ENCODE measurements at places on chromosomes 5 and 9. TPM values are rescaled to one million over a fixed set of nuclear protein-coding genes. Genes with fewer than 3 reads are reported as not detected.

DNA sequence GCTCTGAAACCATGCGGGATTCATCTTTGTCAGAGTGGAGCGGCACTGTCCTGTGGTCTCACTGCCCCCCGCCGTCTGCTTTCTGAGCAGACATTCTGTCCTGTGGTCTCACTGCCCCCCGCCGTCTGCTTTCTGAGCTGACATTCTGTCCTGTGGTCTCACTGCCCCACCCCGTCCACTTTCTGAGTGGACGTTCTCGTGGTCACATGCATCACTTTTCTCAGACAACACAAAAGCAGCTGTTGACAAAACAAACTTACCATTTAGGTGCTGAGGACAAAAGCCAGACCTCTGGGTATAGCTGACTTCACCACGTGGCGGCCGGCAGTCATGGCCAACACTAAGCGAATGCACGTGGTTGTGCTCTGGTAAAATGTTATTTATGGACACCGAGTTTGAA lies 2.8 kb downstream of the LRRC14B start:
- peak overlapping the region; percentile 99 for H3K27ac ChIP-seq
- peak; percentile 81 for DNase-seq
- no peaks in the 10 kb centered on the region for H3K27me3 ChIP-seq

- H3K27ac ChIP-seq: no peak overlapping the region
- no peaks in the 10 kb centered on the region for H3K27me3 ChIP-seq
- DNase-seq: no peak
Measured at GRCh38 chr5:149940077-149940574, 4.5 kb downstream of the PDE6A start.

- H3K4me1 ChIP-seq: no peaks in the 10 kb centered on the region
- H3K27ac ChIP-seq: no peak overlapping the region
- no peaks in the 10 kb centered on the region for H3K36me3 ChIP-seq
- H3K4me3 ChIP-seq: no peak overlapping the region
- H3K27me3 ChIP-seq: no peaks in the 10 kb centered on the region
- DNase-seq: no peak
Measured at GRCh38 chr9:112097712-112098688, 77.1 kb downstream of the SUSD1 start.

DNA sequence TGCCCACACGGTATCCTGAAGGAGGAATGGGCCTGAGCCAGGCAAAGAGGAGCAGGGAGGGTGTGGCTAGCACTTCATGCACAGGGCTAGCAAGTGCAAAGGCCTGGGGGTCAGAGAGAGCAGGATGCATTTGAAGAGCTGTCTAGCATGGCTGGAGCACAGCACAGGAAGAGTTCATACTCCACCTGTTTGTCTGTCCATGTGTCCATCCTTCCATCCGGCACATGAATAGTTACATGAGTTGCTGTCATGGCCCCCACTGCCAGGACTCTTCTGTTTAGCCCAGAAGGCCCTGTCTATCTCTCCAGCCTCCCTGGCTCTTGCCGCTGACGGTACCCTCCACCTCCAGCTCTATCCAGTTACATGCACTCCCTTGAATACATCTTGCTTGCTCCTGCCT lies 17.1 kb downstream of the RGS3 start:
- no peak overlapping the region for H3K27ac ChIP-seq
- no peaks in the 10 kb centered on the region for H3K27me3 ChIP-seq
- H3K4me3 ChIP-seq: no peak overlapping the region
- peaks cover 41% of the 10 kb centered on the region for H3K4me1 ChIP-seq
- no peaks in the 10 kb centered on the region for H3K36me3 ChIP-seq

- no peak overlapping the region for H3K4me3 ChIP-seq
- H3K27ac ChIP-seq: no peak overlapping the region
- no peaks in the 10 kb centered on the region for H3K4me1 ChIP-seq
- no peaks in the 10 kb centered on the region for H3K27me3 ChIP-seq
Measured at GRCh38 chr5:20000416-20000815, 12.4 kb upstream of the CDH18 start.

- H3K27ac ChIP-seq: no peak overlapping the region
- H3K4me1 ChIP-seq: no peaks in the 10 kb centered on the region
- no peak overlapping the region for H3K4me3 ChIP-seq
Measured at GRCh38 chr5:125756456-125756855, 666.8 kb upstream of the GRAMD2B start.

DNA sequence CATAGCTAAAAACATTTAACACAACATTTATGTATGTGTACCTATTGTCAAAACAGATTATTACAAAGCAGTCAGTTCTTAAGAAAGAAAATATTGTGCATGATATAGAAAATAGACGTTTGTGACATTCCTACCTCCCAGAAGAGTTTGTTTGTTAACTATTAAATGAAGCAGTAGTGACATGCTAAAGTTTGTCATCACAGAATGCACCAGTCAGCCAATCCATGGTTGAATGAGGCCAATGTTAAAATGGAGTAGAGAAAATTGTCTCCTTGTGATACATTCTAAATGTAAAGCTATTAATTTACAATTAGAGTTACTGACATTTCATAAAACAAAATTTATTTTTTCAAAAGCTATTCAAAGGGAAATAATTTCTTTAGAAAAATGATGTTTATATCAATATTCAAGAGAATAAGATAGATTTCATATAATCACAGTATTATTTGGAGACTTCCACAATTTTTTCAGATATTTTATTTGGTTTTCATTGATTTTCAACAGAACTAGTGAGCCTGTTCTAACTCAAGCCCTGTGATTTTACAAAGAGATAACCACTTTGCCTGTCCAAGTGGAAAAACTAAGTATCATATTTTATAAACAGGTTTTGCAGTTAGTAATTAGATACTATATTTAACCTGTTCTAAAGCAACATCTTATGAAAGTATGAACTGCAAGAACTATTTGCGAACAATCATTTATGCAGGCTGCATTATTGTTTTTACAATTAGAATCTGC lies 176.8 kb downstream of the ISL1 start:
- no peaks in the 10 kb centered on the region for H3K4me1 ChIP-seq
- H3K4me3 ChIP-seq: no peak overlapping the region
- H3K27me3 ChIP-seq: no peaks in the 10 kb centered on the region

DNA sequence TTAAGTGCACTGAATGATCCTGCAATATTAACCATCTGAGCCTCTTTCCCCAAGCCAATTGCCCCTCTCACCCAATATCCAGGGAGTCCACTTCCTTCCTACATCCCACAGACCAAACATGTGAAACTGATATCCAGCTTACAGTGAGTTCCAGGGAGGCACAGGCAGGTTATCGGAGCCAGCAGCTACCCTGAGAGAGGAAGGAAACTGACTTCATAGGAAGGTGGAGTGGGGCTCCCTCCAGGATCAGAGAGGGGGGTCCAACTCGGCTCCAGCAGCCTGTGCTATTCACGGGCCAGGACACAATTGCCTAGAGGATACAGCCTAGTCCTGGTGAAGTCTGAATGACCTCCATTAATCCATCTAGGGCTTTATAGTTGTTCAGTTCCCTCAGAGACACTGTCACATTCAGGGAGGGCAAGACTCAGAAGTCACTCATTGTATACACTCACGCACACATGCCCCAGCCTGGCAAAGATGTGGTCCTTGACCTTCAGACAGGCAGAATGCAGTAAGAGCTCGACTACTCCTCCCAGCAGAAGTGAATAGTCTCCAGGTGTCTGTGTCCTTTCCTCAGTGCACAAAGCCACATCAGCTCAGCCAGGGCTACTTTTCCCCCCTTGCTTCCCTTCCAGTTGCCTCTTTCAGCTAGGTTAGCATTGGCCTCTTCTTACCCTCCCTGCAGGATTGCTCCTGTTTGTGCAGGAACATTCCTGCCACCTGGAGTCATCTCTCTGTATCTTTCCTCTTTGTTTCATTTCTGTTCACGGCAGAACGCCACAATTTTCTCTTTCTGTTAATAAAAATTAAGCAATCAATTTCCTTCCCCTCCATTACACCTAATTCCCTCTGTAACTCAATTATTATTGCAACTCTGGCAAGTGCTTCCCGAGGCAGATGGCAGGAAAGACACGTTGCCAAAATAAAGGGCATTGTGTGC lies 501.7 kb downstream of the ARHGEF28 start:
- H3K27me3 ChIP-seq: no peaks in the 10 kb centered on the region
- DNase-seq: no peak
- peaks cover 15% of the 10 kb centered on the region for H3K4me1 ChIP-seq

GRCh38 chr9:125524583-125525355 lies 182.2 kb downstream of the MAPKAP1 start:
- H3K4me3 ChIP-seq: no peak overlapping the region
- no peak overlapping the region for H3K27ac ChIP-seq
- no peaks in the 10 kb centered on the region for H3K4me1 ChIP-seq
- H3K36me3 ChIP-seq: no peaks in the 10 kb centered on the region
- no peak for DNase-seq
- H3K27me3 ChIP-seq: no peaks in the 10 kb centered on the region

DNA sequence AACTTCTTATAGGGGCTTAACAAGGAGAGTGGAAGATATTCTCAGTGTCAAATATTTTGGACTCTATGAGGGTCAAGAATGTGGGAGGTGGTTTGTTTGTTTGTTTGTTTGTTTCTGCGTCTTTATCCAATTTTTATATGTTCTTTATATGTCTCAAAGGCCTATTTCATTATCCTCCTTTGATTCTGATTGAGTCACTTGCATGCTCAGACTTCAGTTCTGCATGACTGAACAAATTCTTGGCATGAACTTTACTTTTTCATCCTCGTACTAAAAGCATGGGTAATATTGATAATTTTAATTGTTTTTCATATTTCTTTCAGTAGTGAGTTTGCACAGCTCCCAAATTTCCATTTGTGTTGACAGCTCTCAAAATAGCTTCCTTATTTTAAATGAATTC lies 19.2 kb upstream of the ERBIN start:
- no peaks in the 10 kb centered on the region for H3K36me3 ChIP-seq
- no peak overlapping the region for H3K27ac ChIP-seq
- H3K4me3 ChIP-seq: no peak overlapping the region
- no peak for DNase-seq
- no peaks in the 10 kb centered on the region for H3K4me1 ChIP-seq

- H3K36me3 ChIP-seq: no peaks in the 10 kb centered on the region
- no peaks in the 10 kb centered on the region for H3K27me3 ChIP-seq
- H3K4me3 ChIP-seq: no peak overlapping the region
- no peak for DNase-seq
- H3K27ac ChIP-seq: peak overlapping the region; percentile 49
- H3K4me1 ChIP-seq: peaks cover 26% of the 10 kb centered on the region
Measured at GRCh38 chr9:106954558-106954957, 91.6 kb downstream of the ZNF462 start.

DNA sequence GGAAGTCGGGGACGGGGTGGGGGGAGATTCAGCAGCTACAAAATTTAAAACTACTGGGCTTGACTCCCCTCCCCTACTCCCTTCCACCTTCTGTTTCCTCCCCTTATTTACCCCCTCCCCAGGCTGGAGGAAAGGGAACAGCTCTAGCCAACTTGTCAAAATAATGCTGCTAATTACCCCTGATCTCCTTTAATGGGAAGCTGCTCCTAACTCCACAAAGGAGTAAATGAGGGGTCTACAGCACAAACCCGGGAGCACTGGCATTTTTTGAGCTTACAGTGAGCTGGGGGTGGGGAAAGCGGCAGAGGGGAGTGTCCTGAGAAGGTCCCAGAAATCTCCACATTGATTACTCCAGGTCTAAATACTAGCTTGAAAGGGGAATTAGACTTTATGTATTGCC lies 3.1 kb downstream of the PTCH1 start:
- peaks cover 13% of the 10 kb centered on the region for H3K4me1 ChIP-seq
- H3K36me3 ChIP-seq: no peaks in the 10 kb centered on the region
- H3K4me3 ChIP-seq: no peak overlapping the region
- H3K27me3 ChIP-seq: peaks cover 27% of the 10 kb centered on the region

- no peaks in the 10 kb centered on the region for H3K36me3 ChIP-seq
- no peak for DNase-seq
- H3K27me3 ChIP-seq: peaks cover 18% of the 10 kb centered on the region
- H3K4me3 ChIP-seq: no peak overlapping the region
Measured at GRCh38 chr9:97737429-97737828, 40.3 kb upstream of the XPA start.

DNA sequence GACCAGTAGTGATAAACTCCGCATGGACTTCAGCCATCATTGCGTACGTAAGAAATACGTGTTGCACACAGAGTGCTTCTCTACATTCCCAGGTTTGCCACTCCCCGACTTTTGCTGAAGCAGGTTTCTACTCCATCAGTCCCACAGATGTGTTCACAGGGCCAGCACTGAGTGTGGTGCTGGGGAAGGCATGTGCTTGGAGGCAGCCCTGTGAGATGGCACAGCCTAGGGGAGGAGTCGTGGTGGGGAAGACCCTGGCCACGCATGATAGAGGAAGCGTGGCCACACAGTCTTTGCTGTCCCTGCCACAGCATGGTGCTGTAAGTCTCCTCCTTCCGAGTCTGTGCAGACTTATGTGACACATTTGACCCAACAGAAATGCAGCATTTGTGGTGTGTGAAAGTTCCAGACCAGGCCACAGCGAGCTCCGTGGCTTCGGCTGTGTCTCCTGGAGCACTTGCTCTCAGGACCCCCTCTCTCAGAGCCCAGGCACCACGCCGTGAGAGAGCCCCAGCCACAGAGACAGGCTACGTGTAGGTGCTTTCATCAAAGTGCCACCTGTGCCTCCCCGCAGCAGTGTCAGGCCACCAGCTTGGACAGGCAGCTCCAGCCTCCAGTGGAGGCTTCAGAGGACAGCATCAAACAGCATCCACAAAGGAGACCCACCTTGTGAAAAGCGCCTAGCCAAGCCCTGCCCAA lies 197.8 kb downstream of the AUH start:
- H3K27me3 ChIP-seq: no peaks in the 10 kb centered on the region
- H3K4me3 ChIP-seq: no peak overlapping the region
- H3K4me1 ChIP-seq: peaks cover 6% of the 10 kb centered on the region
- no peaks in the 10 kb centered on the region for H3K36me3 ChIP-seq

DNA sequence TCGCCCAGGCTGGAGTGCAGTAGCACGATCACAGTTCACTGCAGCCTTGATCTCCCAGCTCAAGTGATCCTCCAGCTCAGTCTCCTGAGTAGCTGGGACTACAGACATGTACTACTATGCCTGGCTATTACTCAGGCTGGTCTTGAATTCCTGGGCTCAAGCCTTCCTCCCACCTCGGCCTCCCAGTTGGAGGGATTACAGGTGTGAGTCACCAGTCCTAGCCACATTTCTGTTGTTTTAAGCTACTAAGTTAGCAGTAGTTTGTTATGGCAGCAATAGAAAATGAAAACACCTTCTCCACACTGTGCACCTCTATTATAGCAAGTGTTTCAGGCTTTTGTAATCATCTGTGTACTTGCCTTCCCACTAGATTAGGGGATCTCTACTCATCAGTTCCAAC lies 588.9 kb upstream of the TLE4 start:
- H3K27ac ChIP-seq: no peak overlapping the region
- no peak for DNase-seq
- H3K4me3 ChIP-seq: no peak overlapping the region

- no peaks in the 10 kb centered on the region for H3K36me3 ChIP-seq
- H3K4me1 ChIP-seq: no peaks in the 10 kb centered on the region
- DNase-seq: no peak
- H3K27ac ChIP-seq: no peak overlapping the region
- no peak overlapping the region for H3K4me3 ChIP-seq
Measured at GRCh38 chr5:131877873-131878272, 67.6 kb downstream of the MEIKIN start.

GRCh38 chr9:68951879-68952659 lies 61.8 kb downstream of the PRKACG start:
- no peaks in the 10 kb centered on the region for H3K27me3 ChIP-seq
- H3K4me1 ChIP-seq: peaks cover 3% of the 10 kb centered on the region
- H3K27ac ChIP-seq: no peak overlapping the region
- DNase-seq: no peak

IFNA16 gene
- total RNA-seq: not detected

OR1J2 gene
- total RNA-seq: not detected

ENG gene
- 49.8 TPM for total RNA-seq

PHF19 gene
- total RNA-seq: 12.0 TPM

OR1Q1 gene
- total RNA-seq: not detected

LAMC3 gene
- total RNA-seq: 1.2 TPM

HTR1A gene
- not detected for total RNA-seq

RASGRF2 gene
- total RNA-seq: 3.6 TPM

CER1 gene
- total RNA-seq: not detected

Data from gastrocnemius medialis (tissue), 4 donors.